GM23248 (cell line): ENCODE measurements at places on chromosomes 12 and 14.
A peak's percentile ranks its signal among the peaks of the same experiment; 100 is the strongest.

GRCh38 chr12:64042911-64043310, 179.2 kb downstream of the KICS2 start:
- peak; percentile 73 for DNase-seq

- no peak for DNase-seq
These were observed 296.6 kb downstream of the ADGRD1 start for GRCh38 chr12:131250028-131250950.

GRCh38 chr14:77872983-77873382, 73.1 kb downstream of the ADCK1 start:
- no peak for DNase-seq

DNA sequence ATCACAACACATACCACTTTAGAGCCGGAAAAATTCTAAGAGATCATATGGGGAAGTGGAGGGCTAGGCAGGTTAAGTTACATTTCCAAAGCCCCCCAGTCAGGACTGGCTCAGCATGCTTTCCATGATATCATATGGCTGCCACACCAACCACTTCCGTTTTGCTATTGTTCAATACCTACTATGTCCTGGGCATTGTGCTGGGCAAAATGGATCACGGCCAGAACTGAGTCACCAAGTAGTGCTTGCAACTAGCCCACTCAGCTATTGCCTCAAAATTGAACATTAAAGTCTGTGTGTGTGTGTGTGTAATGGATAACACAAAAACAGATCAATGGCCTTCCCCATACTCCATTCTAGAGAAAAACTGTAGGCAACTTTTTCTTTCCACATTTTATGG, 22.7 kb downstream of the WIF1 start:
- peak; percentile 6 for DNase-seq

- no peak for DNase-seq
These were observed 3.1 kb downstream of the C14orf180 start for GRCh38 chr14:104582662-104583061.
